ENCODE measurements at places on chromosomes 3 and 15.
A peak's percentile ranks its signal among the peaks of the same experiment; 100 is the strongest.

DNA sequence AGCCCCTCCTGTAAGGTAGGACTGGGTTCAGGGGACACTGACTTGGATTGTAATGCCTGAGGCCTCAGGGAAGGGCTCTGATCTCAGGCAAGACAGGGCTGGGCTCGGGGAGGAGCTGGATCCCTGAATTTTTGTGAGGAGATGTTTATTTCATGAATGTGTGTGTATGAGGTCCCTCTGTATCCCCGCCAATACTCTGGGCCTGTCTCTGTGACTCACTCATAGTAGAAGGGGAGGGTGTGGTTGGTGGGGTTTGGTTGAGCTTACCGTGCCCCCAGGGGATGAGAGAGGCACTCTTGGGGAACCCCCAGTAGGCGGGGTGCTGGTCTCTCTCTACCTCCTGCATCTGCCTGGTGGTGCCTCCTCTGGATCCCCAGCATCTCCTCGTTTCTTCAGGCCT, 28.1 kb downstream of the RPSA start:
- DNase-seq = peak; percentile 22

- no peak for DNase-seq
These were observed 64.3 kb downstream of the MINDY4B start for GRCh38 chr3:150840802-150841515.

- DNase-seq = no peak
These were observed 63.2 kb upstream of the PYDC2 start for GRCh38 chr3:191397771-191398170.

- no peak for DNase-seq
These were observed 24.0 kb downstream of the CFAP100 start for GRCh38 chr3:126418661-126419131.

DNA sequence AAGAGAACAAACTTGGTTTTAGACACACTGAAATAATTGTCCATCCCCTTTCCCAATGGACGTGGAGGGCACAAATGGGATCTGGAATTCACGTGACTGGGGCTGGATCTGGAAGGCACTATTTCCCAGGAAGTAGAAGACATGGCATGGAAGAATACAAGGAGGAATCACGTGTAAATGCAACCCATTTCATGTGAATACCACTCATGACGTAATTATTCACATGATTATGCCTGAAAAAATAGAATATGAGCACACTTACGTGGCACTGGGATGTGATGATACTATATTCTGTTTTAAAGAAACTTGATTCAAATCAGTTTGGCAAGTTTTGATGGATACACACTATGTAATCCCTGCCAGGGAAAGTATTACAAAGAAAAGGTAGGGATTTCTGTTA, 477.3 kb downstream of the GABRG3 start:
- DNase-seq = no peak

GRCh38 chr3:74562558-74563269, 51.7 kb downstream of the CNTN3 start:
- no peak for DNase-seq

GRCh38 chr15:95580121-95580520, 750.4 kb upstream of the NR2F2 start:
- DNase-seq = peak; percentile 30

DNA sequence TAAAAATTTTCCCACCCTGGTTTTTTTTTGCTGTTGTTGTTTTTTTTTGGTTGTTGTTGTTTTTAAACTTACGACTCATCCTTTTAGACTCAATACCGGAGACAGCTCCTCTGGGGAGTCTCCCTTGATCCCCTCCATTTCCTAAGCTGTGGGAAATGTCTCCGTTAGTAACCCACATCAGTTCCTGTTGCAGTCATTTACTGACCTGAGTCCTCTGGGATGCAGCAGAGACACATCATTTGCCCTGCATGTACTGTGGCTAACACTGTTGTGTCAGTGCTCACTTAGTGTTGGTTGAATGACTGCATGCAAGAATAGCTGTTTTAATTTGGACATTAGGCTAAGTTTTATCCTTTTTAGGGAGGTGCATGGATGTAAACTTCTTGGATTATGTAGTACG, 83.8 kb downstream of the MBNL1 start:
- DNase-seq = no peak

GRCh38 chr3:43128464-43128863, 22.6 kb upstream of the POMGNT2 start:
- no peak for DNase-seq

GRCh38 chr3:119647171-119647570, 13.2 kb downstream of the POPDC2 start:
- peak; percentile 63 for DNase-seq

DNA sequence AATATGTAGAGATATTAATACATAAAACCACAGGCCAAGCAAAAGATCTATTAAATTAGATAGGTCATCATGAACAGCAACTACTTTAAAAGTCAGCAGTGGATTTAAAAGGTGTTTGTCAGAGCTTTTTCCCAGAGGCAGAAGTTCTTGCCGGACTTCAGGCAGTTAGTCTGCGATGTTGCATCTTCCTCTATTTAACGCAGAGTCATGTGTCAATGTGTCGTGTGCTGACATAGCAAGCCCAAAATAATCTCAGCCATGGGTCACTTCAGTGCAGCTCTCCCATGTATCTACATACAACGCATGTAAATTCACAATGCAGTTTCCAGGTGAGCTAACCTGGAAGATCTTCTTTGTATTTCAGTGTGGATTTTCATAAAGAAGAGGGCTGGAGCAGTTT, 8.0 kb upstream of the TMEM212 start:
- DNase-seq = no peak

DNA sequence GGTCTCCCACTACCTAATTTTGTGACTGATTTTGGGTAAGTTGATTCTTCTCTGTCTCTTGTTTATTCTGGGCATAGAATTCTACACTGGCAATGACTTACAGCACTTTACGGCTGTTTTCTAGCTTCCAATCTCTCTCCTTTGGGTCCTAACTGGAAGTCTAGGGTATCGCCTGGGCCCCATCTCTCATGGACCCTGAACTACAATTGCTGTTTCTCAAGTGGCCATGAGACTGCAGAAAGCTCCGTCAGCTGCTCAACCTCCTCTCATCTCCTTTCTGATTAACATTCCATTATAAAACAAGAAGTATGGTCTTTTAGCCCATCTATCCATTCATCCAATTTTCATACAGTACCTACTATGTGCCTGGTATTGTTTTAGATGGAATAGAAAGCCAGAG, 4.4 kb upstream of the PXYLP1 start:
- no peak for DNase-seq

DNA sequence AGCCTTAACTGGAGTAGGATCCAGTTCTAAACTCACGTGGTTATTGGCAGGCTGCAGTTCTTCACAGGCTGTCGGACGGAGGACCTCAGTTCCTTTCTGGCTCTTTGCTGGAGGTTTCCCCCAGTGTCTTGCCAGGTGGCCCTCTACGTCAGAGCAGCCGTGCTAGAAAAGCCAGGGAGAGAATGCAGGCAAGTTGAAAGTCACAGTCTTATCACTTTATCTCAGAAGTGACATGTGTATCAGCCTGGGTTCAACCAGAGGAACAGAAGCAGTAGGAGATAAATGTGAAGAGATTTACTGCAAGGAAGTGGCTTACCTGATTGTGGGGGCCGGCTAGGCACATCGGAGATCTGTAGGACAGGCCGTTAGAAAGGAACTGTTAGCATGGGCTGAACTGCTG, 125.3 kb upstream of the BNIP2 start:
- no peak for DNase-seq

- DNase-seq = peak; percentile 21
These were observed 23.1 kb upstream of the HERC1 start for GRCh38 chr15:63856711-63857460.

GRCh38 chr3:170244576-170244975, 22.4 kb downstream of the PRKCI start:
- no peak for DNase-seq

- no peak for DNase-seq
These were observed 7.8 kb downstream of the ANPEP start for GRCh38 chr15:89806559-89807550.

DNA sequence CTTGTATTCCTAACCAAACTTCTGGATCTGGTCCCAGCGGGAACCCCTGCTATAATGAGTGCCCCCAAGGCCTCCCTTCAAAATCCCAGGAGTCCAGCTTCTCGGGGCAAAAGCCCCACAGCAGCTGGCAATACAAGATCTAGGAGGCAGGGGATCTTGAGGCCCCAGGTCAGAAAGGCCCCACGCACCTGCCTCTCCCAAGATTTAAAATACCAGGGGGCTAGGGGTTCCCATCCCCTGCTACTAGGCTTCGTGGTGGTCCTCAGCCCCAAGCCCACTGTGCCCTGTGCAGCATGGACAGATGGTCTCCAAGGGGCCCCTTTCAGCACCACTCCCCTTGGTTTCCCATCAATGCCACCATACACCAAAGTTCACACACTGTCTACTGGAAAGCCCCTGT, 15.8 kb upstream of the CYP11A1 start:
- no peak for DNase-seq

DNA sequence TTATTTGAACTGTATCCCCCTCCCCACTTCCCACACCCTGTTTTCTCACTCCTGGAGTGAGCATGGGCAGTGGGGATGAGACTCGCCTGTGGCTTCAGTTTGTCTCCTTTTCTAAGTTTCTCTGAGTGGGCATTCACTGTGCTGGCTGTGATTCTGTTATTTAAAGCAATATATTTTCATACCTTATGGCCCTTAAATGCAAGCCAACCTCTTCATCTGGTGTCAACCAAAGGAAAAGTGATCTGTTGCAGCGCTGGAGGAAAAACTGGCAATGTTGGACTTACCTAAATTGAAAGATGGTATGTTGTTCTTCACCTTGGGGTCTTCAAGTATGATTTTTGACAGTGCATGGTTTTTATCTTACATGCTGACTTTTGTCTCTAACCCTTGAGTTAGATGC, 56.1 kb downstream of the RBM6 start:
- no peak for DNase-seq

GRCh38 chr3:111069974-111070771, 1.4 kb upstream of the NECTIN3 start:
- DNase-seq = peak; percentile 22

GRCh38 chr15:85281293-85281882, 99.0 kb upstream of the AKAP13 start:
- DNase-seq = no peak

DNA sequence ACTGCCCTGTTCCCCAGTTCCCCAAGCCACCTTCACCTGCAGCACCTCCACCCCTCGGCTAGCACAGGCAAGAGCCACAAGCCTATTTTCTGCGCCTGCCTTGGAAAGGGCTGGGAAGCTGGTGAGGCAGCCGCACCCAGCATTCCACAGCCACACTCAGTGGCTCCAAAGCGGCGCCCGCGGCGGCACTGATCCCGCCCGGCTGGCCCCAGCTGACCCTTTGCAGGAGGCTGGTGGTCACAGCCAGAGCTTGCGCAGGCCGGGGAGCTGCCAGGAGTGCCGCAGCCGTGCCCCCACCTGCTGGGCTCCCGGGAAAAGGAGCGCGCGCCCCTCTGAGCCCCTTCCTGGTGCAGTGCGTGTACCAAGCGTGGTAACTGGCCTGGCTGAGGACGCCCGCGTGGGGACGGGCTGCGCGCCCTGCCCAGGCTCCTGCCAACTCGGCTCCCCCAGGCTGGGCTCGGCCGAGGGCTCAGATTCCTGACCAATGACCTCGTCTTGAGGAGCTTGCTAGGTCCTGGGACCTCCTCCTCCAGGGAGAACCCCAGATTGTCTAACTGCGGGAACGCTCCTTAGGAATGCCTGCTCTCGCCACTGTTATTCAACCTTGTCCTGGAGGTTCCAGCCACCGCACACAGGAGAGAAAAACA, 13.3 kb downstream of the GRAMD2A start:
- no peak for DNase-seq

- no peak for DNase-seq
These were observed 514.1 kb downstream of the ROBO1 start for GRCh38 chr3:79253704-79254103.

GRCh38 chr15:62929000-62929357, 113.6 kb upstream of the TPM1 start:
- no peak for DNase-seq

DNA sequence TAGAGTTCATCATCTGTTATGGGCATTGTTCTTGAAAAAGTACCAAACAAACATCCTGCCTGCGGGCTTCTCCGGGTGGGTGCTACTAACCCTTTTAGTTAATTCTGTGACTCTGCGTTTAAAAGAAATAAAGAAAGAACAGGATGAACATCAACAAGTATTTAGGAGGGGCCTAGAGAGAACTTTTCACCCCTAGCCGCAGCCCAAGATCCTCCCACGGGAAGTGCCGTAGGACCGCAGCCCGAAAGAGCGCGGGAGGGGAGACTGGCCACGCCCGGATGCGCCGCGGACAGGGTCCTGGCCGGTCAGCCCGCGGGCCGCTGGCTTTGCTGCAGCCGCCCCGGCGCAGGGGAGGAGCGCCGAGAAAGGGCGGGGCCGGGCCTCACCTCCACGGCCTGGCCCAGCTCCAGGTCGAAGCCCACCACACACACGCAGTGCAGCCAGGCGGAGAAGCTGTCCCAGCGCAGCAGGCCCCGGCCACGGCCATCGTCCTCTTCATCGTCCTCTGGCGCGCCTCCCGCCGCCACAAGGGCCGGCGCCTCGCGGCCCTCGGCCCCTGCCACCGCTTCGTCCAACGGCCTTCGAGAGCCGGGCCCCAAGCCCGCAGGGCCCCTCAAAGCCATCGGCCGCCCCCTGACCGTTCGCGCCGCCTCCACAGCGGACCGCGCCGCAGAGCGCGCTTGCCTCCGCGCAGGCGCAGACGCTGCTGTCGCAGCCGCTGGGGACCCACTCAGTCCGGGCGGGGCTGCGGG, at the start of gene DENND6A:
Gene DENND6A (minus strand): TSS at position 682 of the 752 bp plus-strand sequence. CDS start 59 bp downstream, at position 623.
- peak; percentile 97 for DNase-seq

DNA sequence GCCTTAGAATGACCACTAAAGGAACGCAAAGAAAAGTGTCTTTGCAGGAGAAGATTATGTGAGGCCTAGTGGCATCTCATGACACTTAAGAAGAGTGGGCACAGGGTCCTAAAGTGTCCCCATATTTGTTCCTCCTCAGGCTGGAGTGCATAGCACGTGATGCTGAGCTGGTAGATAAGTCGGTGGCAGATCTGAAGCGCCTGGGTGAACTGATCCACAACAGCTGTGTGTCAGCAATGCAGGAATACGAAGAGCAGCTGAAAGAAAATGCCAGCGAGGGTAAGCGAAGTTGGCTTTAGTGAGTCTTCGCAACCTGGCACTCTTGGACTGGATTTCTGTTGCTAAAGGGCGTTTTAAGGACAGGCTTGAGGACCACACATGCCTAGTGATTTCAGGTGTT, 92.6 kb downstream of the CHD2 start:
- DNase-seq = no peak
